ENCODE measurements at places on chromosomes 3 and 15.

GRCh38 chr3:184968115-184968514, 156.1 kb downstream of the VPS8 start:
- H3K4me1 ChIP-seq, result no peaks in the 10 kb centered on the region
- H3K27me3 ChIP-seq, result no peaks in the 10 kb centered on the region
- no peak overlapping the region for H3K27ac ChIP-seq
- H3K4me3 ChIP-seq, result no peak overlapping the region

DNA sequence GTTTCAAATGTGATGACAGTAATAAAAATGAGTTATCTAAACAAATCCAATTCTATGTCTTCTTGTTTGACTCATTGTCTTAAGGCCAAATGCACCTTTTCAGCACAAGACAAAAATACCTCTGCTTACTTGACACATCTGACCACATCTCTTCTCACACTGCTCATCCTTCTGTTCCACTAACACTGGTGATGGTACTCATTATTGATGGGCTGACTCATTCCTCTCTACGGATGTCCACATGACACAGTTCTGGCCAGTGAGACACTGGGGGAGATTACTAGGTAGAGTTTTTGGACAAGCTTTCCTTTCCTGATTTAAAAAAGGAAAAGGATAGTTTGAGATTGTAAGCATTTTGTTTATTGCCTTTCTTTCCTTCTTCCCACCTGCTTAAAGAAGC, 410.6 kb upstream of the THRB start:
- no peak overlapping the region for H3K4me3 ChIP-seq
- H3K4me1 ChIP-seq, result no peaks in the 10 kb centered on the region
- no peak overlapping the region for H3K27ac ChIP-seq
- no peaks in the 10 kb centered on the region for H3K27me3 ChIP-seq

GRCh38 chr3:194072691-194073279, 63.2 kb upstream of the HES1 start:
- no peak overlapping the region for H3K4me3 ChIP-seq
- H3K27ac ChIP-seq, result no peak overlapping the region
- no peaks in the 10 kb centered on the region for H3K36me3 ChIP-seq
- H3K27me3 ChIP-seq, result no peaks in the 10 kb centered on the region
- no peak for DNase-seq

GRCh38 chr3:161171113-161171512, 50.0 kb upstream of the NMD3 start:
- H3K36me3 ChIP-seq, result no peaks in the 10 kb centered on the region
- H3K27ac ChIP-seq, result no peak overlapping the region
- no peaks in the 10 kb centered on the region for H3K4me1 ChIP-seq
- no peaks in the 10 kb centered on the region for H3K27me3 ChIP-seq
- no peak overlapping the region for H3K4me3 ChIP-seq
- DNase-seq, result peak; percentile 10

DNA sequence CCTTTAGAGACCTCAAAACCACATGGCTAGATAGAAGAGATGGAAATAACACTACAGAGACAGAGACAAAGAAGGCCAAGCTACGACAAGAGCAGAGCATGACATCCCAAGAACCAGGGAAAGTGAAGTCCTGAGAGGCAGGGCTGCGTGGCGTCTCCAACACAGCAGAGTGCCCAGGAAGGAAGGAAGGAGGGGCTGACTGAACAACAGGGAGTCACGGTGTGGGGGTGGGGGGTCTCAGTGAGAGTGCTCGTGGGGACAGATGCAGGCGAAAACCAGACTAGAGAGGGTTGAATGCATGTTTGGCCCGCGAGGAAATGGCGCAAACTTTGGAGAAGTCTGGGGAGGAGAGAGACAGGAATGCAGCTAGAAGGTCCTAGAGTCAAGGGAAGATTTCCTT, 44.0 kb downstream of the ADAMTS17 start:
- no peaks in the 10 kb centered on the region for H3K36me3 ChIP-seq
- no peak for DNase-seq
- no peak overlapping the region for H3K4me3 ChIP-seq
- H3K4me1 ChIP-seq, result no peaks in the 10 kb centered on the region
- no peak overlapping the region for H3K27ac ChIP-seq

GRCh38 chr15:64651601-64652191, 123.7 kb downstream of the RBPMS2 start:
- peak overlapping the region; percentile 22 for H3K27ac ChIP-seq
- H3K4me3 ChIP-seq, result no peak overlapping the region
- H3K27me3 ChIP-seq, result no peaks in the 10 kb centered on the region
- H3K4me1 ChIP-seq, result peaks cover 12% of the 10 kb centered on the region

DNA sequence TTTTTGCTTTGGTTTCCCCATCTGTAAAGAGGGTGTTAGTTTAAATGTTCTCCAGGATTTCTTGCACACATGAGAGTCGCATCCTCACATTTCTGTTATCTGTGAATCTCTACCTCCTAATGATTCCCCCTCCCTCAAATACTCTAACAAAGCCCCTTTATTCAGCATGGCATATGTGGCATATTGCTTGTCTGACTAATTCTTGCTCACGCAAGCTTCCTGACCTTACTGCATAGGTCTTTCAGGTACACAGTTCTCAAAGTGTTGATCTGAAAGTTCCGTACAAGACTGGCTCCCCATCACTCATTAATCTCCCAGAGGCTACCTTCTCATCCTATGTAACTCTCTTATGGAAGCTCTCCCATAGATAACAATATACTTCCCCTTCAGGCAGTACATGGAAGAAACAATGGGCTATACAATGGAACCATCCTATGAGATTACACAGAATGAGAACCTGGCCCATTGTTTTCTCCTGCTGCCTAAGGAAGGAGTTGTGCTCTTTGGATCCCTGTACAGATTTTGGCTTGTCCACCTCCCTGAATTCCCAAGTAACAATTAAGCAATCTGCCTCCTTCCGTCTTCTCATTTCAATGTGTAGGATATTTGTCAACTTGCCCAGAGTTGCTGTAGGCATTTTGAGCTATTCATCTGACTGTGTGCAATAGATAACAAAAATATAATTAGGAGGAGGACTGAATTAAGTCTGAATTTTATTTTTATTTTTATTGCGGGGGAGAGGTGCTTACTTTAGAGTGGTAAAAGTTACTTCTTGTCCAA, 51.0 kb downstream of the PPARG start:
- no peaks in the 10 kb centered on the region for H3K27me3 ChIP-seq
- no peak overlapping the region for H3K27ac ChIP-seq
- no peak overlapping the region for H3K4me3 ChIP-seq
- no peak for DNase-seq
- no peaks in the 10 kb centered on the region for H3K4me1 ChIP-seq
- no peaks in the 10 kb centered on the region for H3K36me3 ChIP-seq

- H3K27ac ChIP-seq, result no peak overlapping the region
- H3K4me3 ChIP-seq, result no peak overlapping the region
- no peaks in the 10 kb centered on the region for H3K4me1 ChIP-seq
- no peaks in the 10 kb centered on the region for H3K36me3 ChIP-seq
Observed at GRCh38 chr3:125077864-125078263, 22.1 kb upstream of the HEG1 start.

DNA sequence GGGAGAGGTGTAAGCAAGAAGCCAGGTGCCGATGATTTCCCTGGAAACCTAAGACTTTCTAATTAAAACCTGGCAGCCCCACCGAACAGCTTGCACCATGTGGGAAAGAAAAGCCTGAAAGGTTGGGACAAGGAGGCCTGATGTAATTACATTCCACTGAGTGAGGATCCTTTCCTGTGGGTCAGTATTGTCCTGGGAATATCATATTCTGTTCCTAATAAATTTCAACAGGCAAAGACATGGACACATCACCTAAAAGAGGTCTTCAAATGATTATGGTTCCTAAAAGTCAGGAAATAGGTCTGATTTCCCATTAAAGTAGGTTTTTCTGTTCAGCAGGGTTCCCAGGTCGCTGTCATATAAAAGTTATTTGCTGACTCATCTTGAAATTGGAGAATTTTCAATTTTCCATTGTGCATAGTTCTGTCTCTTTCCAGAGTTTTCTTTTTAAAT, 58.5 kb downstream of the DUT start:
- H3K4me3 ChIP-seq, result no peak overlapping the region
- no peaks in the 10 kb centered on the region for H3K27me3 ChIP-seq

- no peak for DNase-seq
- no peaks in the 10 kb centered on the region for H3K27me3 ChIP-seq
- H3K4me3 ChIP-seq, result no peak overlapping the region
- H3K4me1 ChIP-seq, result no peaks in the 10 kb centered on the region
- no peaks in the 10 kb centered on the region for H3K36me3 ChIP-seq
- no peak overlapping the region for H3K27ac ChIP-seq
Observed at GRCh38 chr3:12590096-12590495, 33.2 kb downstream of the MKRN2 start.

GRCh38 chr15:83512459-83512858, 65.3 kb downstream of the SH3GL3 start:
- no peak for DNase-seq
- H3K27ac ChIP-seq, result no peak overlapping the region
- H3K4me3 ChIP-seq, result no peak overlapping the region

DNA sequence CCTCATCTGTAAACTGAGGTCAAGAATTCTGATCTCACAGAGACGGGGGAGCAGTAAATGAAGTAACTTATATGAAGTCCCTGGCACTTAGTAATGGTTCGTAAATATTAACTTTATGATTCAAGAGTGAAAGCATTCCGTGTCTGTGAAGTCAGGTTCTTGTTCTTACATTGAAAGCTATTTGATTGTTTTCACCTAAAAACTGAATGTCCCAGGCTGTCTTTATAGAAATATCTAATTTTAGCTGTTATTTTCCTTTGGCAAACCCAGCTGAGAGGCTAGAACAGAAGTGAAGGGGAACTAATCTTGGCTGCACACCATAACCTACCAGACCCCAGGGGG, 84.5 kb downstream of the CHSY1 start:
- H3K4me3 ChIP-seq, result no peak overlapping the region
- H3K36me3 ChIP-seq, result no peaks in the 10 kb centered on the region
- H3K27me3 ChIP-seq, result no peaks in the 10 kb centered on the region
- peak overlapping the region; percentile 2 for H3K27ac ChIP-seq

GRCh38 chr3:119145128-119145499, 851 bp upstream of the TEX55 start:
- no peak overlapping the region for H3K27ac ChIP-seq
- no peaks in the 10 kb centered on the region for H3K27me3 ChIP-seq
- DNase-seq, result no peak
- H3K4me3 ChIP-seq, result no peak overlapping the region
- H3K36me3 ChIP-seq, result no peaks in the 10 kb centered on the region

GRCh38 chr15:42971830-42972229, 51.3 kb upstream of the TTBK2 start:
- no peak overlapping the region for H3K27ac ChIP-seq
- H3K4me3 ChIP-seq, result no peak overlapping the region
- H3K4me1 ChIP-seq, result no peaks in the 10 kb centered on the region

DNA sequence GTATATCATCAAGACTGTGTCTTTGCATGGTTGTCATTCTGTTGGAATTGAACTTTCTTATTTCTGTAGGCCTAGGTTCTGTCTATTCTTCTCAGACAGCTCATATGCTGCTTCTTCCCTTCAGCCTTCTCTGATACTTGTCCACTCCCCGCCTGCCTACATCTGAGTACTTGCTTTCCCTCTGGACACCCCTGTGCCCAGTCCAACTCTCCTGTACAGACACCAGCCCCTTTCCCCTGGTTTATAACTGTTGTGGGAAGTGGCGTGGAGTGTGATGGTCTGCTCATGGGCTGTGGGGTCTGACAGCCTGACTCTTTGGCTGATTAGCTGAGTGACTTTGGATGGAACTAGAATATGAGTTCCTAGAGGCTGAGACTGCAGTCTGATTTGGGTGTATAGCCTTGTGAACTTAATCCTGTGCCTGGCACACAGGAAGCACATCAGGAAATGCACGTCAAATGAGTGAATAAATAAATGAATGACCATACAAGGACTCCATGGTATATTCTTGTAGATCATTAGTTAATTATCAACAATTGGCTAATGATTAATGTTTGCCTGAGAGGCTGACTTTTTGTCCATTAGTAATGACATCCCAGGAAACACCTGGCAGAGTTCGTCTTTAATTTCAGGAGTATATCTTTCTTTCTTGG, 11.8 kb downstream of the CACNA1D start:
- no peaks in the 10 kb centered on the region for H3K27me3 ChIP-seq
- peak overlapping the region; percentile 67 for H3K27ac ChIP-seq
- H3K4me1 ChIP-seq, result no peaks in the 10 kb centered on the region
- no peak for DNase-seq

- H3K27ac ChIP-seq, result peak overlapping the region; percentile 61
- H3K36me3 ChIP-seq, result no peaks in the 10 kb centered on the region
- H3K4me1 ChIP-seq, result peaks cover 5% of the 10 kb centered on the region
- H3K4me3 ChIP-seq, result peak overlapping the region; percentile 67
Observed at GRCh38 chr3:136819731-136820679, 1.1 kb downstream of the SLC35G2 start.

DNA sequence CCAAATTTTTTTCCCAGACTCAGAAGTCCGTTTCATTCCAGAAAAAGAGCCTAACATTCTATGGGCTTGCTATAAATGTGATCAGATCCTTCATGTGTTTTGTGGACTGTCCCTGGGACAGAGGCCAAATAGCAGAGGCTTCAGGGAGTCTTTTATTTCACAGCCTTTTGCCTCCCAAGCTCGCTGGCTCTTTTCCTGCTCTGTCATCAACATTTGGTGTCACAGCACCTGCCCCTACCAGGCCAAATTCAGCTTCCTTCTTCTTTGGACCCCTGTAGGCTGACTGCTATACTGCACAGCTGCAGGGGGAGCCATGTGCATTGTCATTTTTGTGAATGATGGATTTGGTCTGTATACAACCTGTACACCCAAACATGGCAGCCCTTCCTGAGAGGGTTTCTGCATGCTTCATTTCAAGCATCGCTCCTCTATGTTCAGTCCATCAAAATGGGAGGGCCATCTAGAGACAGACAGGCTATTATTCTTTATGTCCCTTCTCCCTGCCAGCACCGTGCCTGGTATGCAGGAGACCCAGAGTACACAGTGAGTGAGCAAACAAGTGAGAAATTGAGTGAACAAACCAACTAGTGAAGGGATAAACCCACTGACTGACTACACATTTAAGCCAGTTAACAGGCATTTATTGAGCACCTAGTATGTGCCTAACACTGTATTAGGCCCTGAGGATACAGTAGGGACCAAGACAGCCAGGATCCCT, 17.9 kb upstream of the RPP14 start:
- H3K27me3 ChIP-seq, result no peaks in the 10 kb centered on the region
- H3K36me3 ChIP-seq, result no peaks in the 10 kb centered on the region
- H3K4me3 ChIP-seq, result no peak overlapping the region

- DNase-seq, result no peak
- no peaks in the 10 kb centered on the region for H3K36me3 ChIP-seq
- no peaks in the 10 kb centered on the region for H3K27me3 ChIP-seq
- no peak overlapping the region for H3K27ac ChIP-seq
Observed at GRCh38 chr3:13535905-13536304, 13.0 kb upstream of the FBLN2 start.

DNA sequence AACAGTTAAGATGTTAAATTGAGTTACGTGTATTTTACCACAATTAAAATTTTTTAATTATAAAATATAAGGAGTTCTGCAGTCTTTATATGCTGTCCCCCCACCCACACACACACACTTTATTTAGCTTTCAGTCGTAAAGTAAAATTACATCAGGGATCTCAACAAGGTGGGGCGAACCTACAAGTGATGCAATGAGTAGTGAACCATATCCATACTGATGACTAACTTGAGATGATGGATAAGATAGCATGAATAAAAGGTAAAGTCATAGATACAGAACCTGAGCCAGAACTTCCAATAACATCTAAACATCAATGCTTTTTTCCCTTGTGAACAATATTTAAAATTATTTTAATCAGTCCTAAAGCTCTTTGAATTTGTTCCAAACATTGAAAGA, 77.2 kb downstream of the VPS13C start:
- no peaks in the 10 kb centered on the region for H3K36me3 ChIP-seq
- H3K27me3 ChIP-seq, result no peaks in the 10 kb centered on the region
- H3K4me1 ChIP-seq, result no peaks in the 10 kb centered on the region
- no peak overlapping the region for H3K27ac ChIP-seq

- no peaks in the 10 kb centered on the region for H3K27me3 ChIP-seq
- no peak overlapping the region for H3K27ac ChIP-seq
- H3K36me3 ChIP-seq, result no peaks in the 10 kb centered on the region
- no peaks in the 10 kb centered on the region for H3K4me1 ChIP-seq
Observed at GRCh38 chr3:160826991-160827390, 71.0 kb downstream of the PPM1L start.
